Kasumi-1 (cell line): ENCODE measurements at places on chromosomes 2 and 18.

DNA sequence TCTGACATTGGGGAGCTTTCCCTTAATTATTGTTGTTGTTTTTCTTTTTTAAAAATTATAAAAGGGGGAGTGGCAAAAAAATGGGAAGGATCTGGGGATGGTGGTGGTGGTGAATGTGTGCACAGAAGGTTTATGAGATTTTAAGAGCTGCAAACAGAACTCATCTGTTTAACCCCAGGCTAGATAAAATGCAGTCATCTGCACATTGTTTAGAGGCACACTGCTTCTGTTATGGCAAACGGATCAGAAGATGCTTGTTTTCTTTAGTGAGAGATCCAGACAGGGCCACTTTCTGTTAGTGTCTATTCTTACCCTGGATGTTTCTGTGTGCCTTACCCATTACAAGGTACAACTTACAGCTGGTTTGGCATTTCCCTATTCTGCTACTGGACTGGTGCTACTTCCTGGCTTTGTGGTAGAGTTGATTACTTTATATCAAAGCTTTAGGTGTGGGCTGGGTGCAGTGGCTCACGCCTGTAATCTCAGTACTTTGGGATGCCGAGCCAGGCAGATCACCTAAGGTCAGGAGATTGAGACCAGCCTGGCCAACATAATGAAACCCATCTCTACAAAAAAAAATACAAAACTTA is 68.2 kb upstream of the NRP2 start:
- DNase-seq, result no peak

DNA sequence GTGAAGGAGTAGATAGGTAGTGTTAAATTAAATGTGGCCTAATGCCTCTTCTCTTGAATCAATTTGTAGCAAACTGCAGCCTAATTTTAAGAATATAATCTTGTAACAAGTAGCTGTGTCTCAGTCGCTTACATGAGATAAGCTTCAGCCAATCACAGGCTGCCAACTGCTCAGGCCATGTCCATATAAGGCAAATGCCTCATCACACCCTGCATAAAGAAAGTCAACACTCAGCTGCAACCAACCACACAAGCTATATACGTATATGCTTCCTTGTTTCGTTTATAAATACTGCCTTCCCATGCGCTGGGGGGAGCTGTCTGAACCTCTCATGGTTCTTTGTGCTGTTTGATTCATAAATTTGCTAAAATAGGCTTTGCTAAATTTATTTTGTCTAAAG is 476.3 kb downstream of the TRIB2 start:
- DNase-seq, result no peak

DNA sequence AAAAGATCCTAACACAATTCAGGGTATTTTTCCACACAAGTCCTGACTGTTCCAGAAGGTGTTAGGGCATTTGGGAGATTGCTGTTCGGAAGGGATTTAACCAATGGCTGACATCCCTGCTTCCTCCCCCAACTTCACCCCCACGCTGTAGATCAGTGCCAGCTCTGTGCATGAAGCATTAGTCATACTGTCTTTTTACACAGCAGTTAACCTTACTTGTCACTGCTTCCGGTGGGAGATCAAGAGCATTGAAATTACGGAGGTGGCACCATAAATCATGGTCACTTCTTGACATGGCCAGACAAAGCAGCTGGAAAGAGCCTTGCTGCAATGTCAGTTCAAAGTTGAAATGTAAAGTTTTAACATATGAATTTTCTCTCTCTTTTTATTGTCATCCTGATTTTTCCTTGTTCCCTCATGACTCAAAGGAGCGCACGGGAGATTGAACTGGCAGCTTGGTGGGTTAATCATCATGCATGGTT is 70.2 kb downstream of the HRH4 start:
- no peak for DNase-seq

GRCh38 chr2:235421618-235422017 is 72.2 kb upstream of the AGAP1 start:
- DNase-seq, result no peak

DNA sequence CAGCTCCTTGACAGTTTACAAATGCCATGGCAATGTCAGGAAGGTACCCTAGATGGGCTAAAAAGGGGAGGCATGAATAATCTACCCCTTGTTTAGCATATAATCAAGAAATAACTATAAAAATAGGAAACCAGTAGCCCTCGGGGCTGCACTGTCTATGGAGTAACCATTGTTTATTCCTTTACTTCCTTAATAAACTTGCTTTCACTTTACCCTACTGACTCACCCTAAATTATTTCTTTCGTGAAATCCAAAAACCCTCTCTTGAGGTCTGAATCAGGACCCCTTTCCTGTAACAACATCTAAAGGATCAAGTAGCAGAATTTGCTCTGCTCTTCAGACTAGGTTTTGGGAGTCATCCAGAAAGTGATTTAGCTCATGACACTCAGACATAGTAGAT is 43.7 kb downstream of the CD8B2 start:
- DNase-seq, result no peak

GRCh38 chr2:85743304-85743978 is 10.3 kb upstream of the ATOH8 start:
- no peak for DNase-seq

- DNase-seq, result no peak
These were observed 9.4 kb upstream of the RALB start for GRCh38 chr2:120243211-120243610.

- no peak for DNase-seq
These were observed 36.1 kb downstream of the TRAK2 start for GRCh38 chr2:201415149-201415548.

DNA sequence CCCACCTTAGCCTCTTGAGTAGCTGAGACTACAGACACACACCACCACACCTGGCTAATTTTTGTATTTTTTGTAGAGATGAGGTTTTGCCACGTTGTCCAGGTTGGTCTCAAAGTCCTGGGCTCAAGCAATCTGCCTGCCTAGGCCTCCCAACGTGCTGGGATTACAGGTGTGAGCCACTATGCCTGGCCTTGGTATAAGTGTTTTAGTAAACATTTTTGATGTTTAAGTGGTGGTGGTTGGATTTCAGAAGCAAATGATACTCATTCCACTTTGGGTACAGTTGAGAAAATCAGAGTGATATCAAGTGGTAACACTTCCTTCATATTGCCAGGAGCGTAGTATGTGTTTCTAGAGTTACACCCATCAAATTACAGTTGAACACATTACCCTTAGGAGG is 25.4 kb downstream of the ACADL start:
- DNase-seq, result no peak

GRCh38 chr2:164810843-164811242 is 30.8 kb downstream of the COBLL1 start:
- DNase-seq, result no peak

GRCh38 chr2:197711578-197711977 is 6.4 kb downstream of the MARS2 start:
- DNase-seq, result no peak

DNA sequence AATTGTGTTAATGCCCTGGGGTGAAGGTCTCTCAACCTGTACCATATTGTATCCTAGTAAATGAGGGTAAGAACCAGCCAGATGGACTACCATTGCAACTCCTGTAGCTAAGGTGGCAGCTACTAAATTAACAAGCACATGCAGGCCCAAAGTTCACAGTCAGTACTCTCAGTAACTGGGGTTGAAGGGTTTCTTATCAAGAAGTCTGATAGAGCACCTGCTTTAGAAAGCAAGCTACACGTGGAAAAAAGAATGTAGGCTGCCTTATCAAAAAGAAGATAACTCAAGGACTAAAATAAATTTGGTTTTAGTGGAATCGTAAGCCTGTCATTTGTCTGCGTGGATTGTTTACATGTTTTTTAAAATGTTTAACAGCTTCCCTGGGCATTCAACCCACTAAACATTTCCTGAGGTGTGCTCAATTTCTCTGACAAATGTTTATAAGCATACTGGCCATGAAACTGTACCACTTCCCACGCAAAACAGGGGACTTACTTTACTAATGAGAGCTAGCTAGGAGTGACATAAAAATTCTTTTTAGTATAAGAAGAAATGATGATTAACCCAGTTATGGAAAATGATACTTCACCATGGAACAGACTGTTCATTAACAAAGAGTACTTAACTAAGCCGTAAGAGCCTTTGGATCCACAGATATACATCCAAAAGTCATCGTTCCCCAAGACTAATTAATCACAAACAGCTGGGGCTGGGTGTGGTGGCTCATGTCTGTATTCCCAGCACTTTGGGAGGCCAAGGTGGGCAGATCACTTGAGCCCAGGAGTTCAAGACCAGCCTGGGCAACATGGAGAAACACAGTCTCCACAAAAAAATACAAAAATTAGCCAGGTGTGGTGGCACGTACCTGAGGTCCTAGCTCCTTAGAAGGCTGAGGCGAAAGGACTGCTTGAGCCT is 36.5 kb downstream of the LPIN2 start:
- DNase-seq, result no peak

GRCh38 chr2:213105212-213105611 is 46.2 kb downstream of the IKZF2 start:
- no peak for DNase-seq

- DNase-seq, result no peak
These were observed 12.4 kb downstream of the G6PC2 start for GRCh38 chr2:168913495-168913894.

DNA sequence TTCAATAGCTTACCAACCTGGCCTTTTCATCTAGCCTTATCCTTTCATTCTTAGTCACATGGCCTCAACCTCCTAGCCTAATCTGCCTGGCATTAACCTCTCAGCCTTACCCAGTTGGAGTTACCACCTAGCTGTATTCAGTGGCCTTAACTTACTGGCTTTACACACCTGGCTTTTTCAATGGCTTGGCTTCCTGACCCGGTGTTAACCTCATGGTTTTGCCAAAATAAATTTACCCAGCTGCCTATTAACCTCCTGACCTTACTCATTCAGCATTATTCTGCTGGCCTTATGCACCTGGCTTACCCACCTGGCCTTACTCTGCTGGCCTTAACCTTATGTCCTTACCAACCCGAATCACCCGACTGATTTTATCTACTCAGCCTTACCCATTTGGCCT is 135.5 kb upstream of the ZSWIM2 start:
- no peak for DNase-seq

GRCh38 chr2:107222466-107222865 is 336.5 kb upstream of the ST6GAL2 start:
- no peak for DNase-seq
